ENCODE measurements at places on chromosomes 2 and 18.

DNA sequence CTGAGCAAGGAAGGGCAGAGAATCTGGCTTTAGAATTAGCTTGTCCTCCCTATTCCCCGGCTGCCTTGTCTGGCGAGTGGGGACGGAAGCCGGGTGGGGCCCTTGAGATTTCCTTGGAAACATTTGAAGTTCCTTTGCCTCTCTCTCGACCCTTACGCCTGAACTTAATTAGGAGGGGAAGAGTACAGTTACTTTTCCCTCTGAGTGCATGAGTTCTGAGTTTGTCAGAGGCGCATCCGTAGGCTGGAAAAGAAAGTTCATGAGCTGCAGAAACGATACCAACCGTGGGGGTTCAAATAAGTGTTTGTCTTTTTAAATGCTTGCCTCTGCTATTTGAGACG lies 468 bp downstream of the PIKFYVE start:
- no peak for DNase-seq

DNA sequence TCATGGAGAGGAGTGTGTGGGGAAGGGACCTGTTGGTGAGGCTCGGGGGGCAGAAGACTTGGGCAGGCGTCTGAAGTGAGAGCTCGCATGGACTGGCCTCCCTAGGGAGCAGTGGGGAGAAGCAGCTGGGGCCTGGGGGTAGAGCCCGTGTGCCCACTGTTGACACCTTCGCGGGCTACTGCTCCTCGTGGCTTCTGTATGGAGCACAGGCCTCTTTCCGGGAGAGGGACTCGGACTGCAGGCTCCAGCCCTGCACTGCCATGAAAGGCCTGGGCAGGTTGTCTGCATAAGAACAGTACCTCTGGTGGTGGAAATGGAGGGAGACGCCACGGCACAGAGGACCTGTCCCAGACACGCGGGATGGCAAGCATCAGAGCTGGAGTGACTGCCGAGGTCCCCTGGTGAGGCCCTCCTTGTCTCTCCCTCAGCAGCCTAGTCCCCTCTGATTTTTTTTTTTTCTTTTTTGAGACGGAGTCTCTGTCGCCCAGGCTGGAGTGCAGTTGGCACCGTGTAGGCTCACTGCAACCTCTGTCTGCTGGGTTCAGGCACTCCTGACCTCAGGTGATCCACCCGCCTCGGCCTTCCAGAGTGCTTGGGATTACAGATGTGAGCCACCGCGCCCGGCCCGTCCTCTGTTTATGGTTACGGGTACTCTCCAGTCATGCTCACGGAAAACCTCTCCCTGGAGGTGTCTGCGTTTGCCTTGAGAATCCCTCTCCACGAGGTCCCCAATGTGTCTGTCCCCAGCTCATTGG lies 44.7 kb upstream of the PTMA start:
- DNase-seq, result no peak

DNA sequence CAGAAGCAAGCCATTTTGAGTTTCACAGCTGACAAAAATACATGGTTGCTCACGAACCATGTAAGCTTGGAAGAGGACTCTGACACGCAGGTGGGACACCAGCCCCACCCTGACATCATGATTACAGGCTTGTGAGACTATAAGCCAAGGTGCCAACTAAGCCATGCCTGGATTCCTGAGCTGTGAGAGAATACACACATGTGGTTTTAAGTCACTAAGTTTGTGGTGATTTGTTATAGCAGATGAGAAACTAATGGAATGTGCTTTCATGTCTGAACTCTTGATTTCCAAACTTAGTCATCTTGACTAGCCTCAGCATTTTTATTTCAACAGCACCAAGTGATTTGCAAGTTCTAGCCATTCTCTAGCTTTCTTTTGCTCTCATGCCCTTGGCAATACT lies 676.1 kb upstream of the CELF4 start:
- no peak for DNase-seq

GRCh38 chr18:51361130-51361860 lies 163.8 kb upstream of the MEX3C start:
- no peak for DNase-seq

DNA sequence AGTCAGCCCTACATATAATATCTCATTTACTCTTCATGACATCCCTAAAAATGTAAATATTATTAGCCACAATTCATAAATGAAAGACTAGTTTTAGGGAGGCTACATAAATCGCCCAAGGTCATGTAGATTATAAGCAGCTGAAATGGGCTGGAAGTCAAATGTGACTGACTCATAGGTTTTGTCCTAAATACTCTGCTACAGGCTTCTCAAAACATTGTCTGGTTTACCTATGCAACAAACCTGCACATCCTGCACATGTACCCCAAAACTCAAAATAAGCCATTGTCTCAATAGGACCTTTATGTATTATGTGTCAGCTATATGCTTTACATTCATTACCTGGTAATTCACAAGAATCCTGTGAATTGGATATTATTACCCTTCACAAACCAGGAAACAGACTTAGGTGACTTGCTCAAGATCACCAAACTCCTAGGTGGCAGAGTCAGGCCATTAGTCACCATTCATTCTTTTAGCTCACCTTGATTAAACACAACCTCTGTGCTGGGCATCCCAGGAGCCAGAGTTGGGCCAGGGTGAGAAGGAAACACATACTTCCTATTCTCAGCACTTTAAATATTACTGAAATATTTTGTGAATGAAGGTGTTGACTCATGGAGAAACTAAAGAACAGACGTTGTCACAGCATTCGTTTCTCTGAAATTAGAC lies 69.4 kb upstream of the CPO start:
- no peak for DNase-seq

Measured in activated CD4-positive, alpha-beta T cell treated with anti-CD3 and anti-CD28 coated beads, Interleukin-2, amount 50 U/mL, for 1 hour (primary cell).